PC-9 (cell line): ENCODE measurements at places on chromosomes 1 and 21. TPM values are rescaled to one million over a fixed set of nuclear protein-coding genes. Genes with fewer than 3 reads are reported as not detected.
A peak's percentile ranks its signal among the peaks of the same experiment; 100 is the strongest.

DNA sequence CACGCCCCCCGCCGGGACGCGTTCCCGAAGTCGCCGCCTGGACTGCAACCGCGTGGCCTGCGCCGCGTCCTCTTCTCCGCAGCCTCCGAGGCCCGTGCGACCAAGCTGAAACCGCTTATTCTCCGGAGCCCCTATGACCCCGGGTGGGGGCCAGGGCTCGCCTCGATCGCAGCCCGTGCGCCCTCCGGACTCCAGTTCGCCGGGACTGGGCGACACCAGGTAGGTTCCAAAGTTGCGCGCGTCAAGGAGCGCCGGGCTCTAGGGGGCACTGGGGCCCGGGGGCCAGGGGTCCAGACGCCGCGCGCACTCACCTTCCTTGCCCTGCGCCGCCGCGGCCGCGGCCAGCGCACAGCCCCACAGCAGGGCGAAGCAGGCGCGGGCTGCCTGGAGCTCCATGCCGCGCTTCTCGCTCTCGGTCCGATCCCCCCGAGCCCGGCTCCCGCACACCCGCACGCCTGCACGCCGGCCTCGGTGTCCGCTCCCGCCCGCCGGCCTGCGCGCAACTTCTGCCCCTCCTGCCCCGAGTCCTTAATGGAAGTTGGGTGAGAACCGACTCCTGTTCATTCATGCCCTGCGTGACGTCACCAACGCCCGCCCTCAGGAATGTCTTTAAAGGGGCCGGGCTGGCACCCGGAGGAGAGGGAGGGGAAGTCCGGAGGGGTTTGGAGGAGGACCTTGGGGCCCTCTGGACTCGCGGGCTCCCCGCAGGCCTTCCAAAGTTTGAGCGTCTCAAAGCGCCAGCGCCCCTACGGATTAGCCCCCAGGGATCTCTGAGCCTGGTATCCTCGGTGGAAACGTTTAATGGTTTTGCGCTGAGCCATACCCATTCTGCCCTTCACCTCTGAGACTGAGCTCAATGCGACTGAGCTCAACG lies at the start of gene EPHA2:
Gene EPHA2 (minus strand): TSS at position 533 of the 874 bp plus-strand sequence. CDS start 137 bp downstream, at position 396.
- peaks cover 51% of the 10 kb centered on the region for H3K4me1 ChIP-seq
- peak within 1 kb of the TSS; percentile 81 for H3K27ac ChIP-seq
- H3K4me3 ChIP-seq: peak within 1 kb of the TSS; percentile 86
- H3K27me3 ChIP-seq: no peaks in the 10 kb centered on the region

Gene MLLT11
- total RNA-seq: 15.0 and 23.3 TPM in 2 replicates

DNA sequence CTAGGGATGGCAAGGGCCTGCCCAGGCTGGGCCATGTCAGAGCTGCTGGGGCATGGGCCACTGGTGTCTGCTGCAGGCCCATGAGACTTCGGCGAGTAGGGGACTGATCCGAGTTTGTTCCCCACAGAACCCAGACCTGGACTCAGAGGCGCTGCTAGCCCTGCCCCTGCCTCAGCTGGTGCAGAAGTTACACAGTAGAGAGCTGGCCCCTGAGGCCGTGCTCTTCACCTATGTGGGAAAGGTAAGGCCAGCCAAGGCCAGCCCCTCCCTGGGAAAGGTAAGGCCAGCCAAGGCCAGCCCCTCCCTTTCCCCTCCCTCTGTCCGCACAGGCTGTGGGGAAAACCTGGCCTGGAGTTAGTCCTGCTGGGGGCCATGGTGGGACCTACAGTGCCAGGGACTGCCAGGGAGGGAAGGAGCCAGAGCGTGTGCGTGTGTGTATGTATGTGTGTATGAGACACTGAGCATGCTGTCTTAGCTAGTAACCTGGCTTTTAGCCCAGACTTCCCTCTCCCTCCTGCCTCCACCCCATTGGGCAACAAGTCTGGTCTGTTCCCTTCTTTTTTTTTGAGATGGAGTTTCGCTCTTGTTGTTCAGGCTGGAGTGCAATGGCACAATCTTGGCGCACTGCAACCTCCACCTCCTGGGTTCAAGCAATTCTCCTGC lies 8.0 kb downstream of the FAAH start:
- no peak overlapping the region for H3K4me3 ChIP-seq
- peak; percentile 88 for DNase-seq
- H3K36me3 ChIP-seq: no peaks in the 10 kb centered on the region
- no peaks in the 10 kb centered on the region for H3K27me3 ChIP-seq
- peaks cover 8% of the 10 kb centered on the region; the same call in 1 of the 2 replicates for H3K4me1 ChIP-seq

DNA sequence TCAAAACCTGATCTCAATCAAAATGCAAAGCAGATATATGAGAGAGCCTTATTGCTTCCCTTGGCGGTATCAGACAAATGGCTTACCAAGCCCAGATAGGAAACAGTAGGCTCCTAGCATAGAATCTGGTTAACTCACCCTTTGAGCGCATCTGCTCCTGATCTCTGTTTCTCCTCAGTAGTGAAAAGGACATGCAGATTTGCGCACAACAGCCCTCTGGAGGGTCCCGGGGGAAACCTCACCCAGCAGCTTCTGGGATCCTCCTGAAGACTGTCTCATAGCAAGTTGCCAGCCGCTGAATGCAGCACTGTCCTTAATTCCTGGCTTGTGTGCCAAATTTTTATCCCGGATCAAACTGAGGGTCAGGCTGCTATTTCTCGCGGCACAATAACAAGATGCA lies 192.2 kb downstream of the FASLG start:
- no peaks in the 10 kb centered on the region for H3K4me1 ChIP-seq
- H3K36me3 ChIP-seq: no peaks in the 10 kb centered on the region
- H3K4me3 ChIP-seq: no peak overlapping the region
- no peak overlapping the region for H3K27ac ChIP-seq

Gene OXCT2
- total RNA-seq: 1.3 and 1.6 TPM in 2 replicates

Gene S100A7
- total RNA-seq: not detected in 2 replicates

GRCh38 chr1:24930260-24931145 lies at the start of gene RUNX3:
Gene RUNX3 (minus strand): TSS chr1:24930276. CDS start chr1:24929868, 408 bp downstream.
- no peak within 1 kb of the TSS for H3K4me3 ChIP-seq
- no peaks in the 10 kb centered on the region for H3K36me3 ChIP-seq
- no peak for DNase-seq
- no peak within 1 kb of the TSS for H3K27ac ChIP-seq
- H3K4me1 ChIP-seq: no peaks in the 10 kb centered on the region

DNA sequence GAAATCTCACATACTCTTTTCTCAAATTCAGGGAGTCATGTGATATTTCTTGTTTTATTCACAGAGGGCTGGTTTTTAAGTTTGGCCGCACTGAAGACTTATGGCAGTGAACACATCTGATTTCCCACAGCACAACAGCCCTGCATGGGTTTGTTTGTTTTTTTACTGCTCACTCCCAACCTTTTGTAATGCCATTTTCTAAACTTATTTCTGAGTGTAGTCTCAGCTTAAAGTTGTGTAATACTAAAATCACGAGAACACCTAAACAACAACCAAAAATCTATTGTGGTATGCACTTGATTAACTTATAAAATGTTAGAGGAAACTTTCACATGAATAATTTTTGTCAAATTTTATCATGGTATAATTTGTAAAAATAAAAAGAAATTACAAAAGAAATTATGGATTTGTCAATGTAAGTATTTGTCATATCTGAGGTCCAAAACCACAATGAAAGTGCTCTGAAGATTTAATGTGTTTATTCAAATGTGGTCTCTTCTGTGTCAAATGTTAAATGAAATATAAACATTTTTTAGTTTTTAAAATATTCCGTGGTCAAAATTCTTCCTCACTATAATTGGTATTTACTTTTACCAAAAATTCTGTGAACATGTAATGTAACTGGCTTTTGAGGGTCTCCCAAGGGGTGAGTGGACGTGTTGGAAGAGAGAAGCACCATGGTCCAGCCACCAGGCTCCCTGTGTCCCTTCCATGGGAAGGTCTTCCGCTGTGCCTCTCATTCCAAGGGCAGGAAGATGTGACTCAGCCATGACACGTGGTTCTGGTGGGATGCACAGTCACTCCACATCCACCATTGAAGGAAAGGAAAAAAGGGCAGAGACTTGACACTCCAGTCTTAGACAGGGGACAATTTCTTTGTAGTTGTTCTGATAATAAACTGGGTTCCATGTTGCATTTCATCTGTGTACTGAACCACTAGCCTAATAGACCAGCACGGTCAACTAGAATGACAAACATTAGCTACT lies 22.8 kb downstream of the TMEM50A start:
- H3K27me3 ChIP-seq: no peaks in the 10 kb centered on the region
- no peak overlapping the region for H3K27ac ChIP-seq
- DNase-seq: no peak
- no peak overlapping the region for H3K4me3 ChIP-seq
- H3K4me1 ChIP-seq: 0 out of 2 replicates have a peak, but pooled peaks cover 6% of the 10 kb centered on the region

Gene TFF3
- total RNA-seq: not detected in 2 replicates

Gene ERVH48-1
- not detected in 2 replicates for total RNA-seq

DNA sequence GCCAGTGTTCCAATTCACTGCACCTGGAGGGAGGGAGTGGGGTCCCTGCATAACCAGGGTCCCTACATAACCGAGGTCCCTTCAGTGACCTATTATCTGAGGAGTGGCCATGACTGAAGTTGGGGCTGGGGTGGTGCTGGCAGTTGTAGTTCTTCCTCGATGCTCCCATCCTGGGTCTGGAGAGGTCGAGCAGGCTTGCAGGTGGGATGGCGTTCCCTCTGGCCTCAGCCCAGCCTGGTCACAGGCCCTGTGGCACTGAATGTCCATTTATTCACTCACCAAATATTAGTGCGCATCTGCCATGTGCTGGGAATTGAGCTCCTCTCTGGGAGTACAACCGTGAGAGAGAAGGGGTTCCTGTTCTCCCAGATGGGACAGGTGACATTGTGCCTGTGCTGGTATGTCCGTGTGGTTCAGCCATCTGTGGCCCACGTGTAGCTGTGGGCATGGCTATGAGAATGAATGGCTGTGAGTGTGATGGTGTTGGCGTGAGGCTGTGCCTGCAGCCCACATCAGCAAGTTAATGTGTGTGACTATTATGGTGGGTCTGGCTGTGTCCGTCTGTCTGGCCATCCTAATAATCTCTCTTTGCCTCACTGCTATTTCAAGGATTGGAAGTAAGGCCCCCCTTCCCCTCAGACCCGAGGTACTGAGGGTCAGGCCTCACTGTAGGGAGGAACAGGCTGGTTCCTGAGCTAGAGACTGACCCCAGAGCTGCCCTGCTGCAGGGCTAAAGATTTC lies 3.9 kb upstream of the SLC6A9 start:
- no peaks in the 10 kb centered on the region for H3K36me3 ChIP-seq
- H3K27me3 ChIP-seq: no peaks in the 10 kb centered on the region
- peaks cover 29% of the 10 kb centered on the region for H3K4me1 ChIP-seq
- no peak for DNase-seq

Gene CFAP57
- 1.6 and 1.7 TPM in 2 replicates for total RNA-seq

DNA sequence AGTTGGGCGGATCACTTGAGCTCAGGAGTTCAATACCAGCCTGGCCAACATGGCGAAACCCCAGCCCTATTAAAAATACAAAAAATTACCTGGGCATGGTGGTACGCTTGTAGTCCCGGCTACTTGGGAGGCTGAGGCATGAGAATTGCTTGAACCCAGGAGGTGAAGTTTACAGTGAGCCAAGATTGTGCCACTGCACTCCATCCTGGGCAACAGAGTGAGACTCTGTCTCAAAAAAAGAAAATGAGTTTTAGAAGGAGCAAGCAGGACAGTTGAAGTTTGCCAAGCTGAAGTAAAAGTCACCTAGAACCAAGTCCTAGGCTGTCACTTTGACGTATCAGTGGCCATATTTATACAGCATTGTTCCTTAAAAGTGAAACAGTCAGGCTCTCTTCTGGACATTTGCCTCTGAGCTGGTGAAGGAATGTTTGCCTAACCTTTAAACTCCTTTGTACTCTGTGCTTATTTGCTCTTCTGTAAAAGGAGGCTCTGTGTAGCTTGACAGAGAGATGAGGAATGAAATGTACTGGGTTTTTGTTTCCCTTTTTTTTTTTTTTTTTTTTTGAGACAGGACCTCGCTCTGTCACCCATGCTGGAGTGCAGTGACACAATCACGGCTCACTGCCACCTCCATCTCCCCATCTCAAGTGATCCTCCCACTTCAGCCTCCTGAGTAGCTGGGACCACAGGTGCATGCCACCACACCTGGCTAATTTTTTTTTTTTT lies 2.8 kb downstream of the RAB4A start:
- H3K27me3 ChIP-seq: no peaks in the 10 kb centered on the region
- H3K4me3 ChIP-seq: no peak overlapping the region
- DNase-seq: peak; percentile 66
- no peaks in the 10 kb centered on the region for H3K36me3 ChIP-seq
- peaks cover 23% of the 10 kb centered on the region for H3K4me1 ChIP-seq

GRCh38 chr1:81880781-81881180 lies 80.0 kb downstream of the ADGRL2 start:
- no peaks in the 10 kb centered on the region for H3K27me3 ChIP-seq
- no peak overlapping the region for H3K27ac ChIP-seq
- no peaks in the 10 kb centered on the region for H3K36me3 ChIP-seq
- peak; percentile 50 for DNase-seq
- no peak overlapping the region for H3K4me3 ChIP-seq
- H3K4me1 ChIP-seq: peaks cover 21% of the 10 kb centered on the region

Gene WARS2
- 17.6 and 24.2 TPM in 2 replicates for total RNA-seq

Gene SIPA1L2
- total RNA-seq: not detected in 2 replicates

DNA sequence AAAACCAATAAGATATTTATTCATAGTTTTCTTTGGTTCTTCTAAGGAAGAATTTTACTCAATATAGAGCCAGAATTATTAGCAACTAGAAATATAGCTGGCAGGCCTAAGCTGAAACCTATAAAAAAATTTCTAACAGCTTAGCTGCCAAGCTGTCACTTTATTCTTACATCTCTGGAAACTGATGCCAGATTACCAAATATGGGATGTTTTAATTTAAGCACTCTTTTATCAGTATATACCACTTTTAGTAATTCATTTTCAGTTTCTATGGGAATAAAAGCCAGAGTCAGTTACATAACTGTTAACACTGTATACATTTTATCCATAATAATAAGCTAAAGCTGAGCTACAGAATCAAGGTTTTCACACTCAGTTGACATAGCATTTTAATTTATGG lies 68.7 kb upstream of the MPC2 start:
- no peak overlapping the region for H3K4me3 ChIP-seq
- DNase-seq: no peak
- H3K4me1 ChIP-seq: no peaks in the 10 kb centered on the region

- H3K27ac ChIP-seq: no peak overlapping the region
- no peaks in the 10 kb centered on the region for H3K4me1 ChIP-seq
- H3K36me3 ChIP-seq: no peaks in the 10 kb centered on the region
- DNase-seq: no peak
- H3K27me3 ChIP-seq: no peaks in the 10 kb centered on the region
- no peak overlapping the region for H3K4me3 ChIP-seq
Observed at GRCh38 chr1:54172614-54173599, 20.1 kb upstream of the CDCP2 start.

GRCh38 chr1:125066385-125066784 lies 3881.6 kb downstream of the SRGAP2C start:
- no peak overlapping the region for H3K27ac ChIP-seq
- no peak overlapping the region for H3K4me3 ChIP-seq

Gene CYP4Z1
- total RNA-seq: not detected in 2 replicates

- H3K27me3 ChIP-seq: no peaks in the 10 kb centered on the region
- no peak overlapping the region for H3K27ac ChIP-seq
- no peaks in the 10 kb centered on the region for H3K36me3 ChIP-seq
- H3K4me3 ChIP-seq: no peak overlapping the region
- DNase-seq: no peak
Observed at GRCh38 chr1:15452866-15453571, 3.5 kb upstream of the CELA2A start.

- no peaks in the 10 kb centered on the region for H3K27me3 ChIP-seq
- peaks cover 5% of the 10 kb centered on the region for H3K4me1 ChIP-seq
- no peaks in the 10 kb centered on the region for H3K36me3 ChIP-seq
Observed at GRCh38 chr1:166914111-166914510, 38.0 kb upstream of the TADA1 start.

Gene TCHHL1
- total RNA-seq: not detected in 2 replicates

Gene LHX4
- total RNA-seq: 0.08 and 0.28 TPM in 2 replicates

Gene THEMIS2
- total RNA-seq: 3.1 and 10.7 TPM in 2 replicates

GRCh38 chr1:1954831-1955441 lies 35.9 kb upstream of the TMEM52 start:
- no peaks in the 10 kb centered on the region for H3K4me1 ChIP-seq
- H3K4me3 ChIP-seq: no peak overlapping the region
- no peak for DNase-seq
- peaks cover 62% of the 10 kb centered on the region for H3K27me3 ChIP-seq
- H3K36me3 ChIP-seq: no peaks in the 10 kb centered on the region
- H3K27ac ChIP-seq: no peak overlapping the region
